ENCODE measurements at places on chromosomes 3 and 15.

GRCh38 chr3:133119176-133119575 is 81.0 kb downstream of the TMEM108 start:
- DNase-seq, result no peak

DNA sequence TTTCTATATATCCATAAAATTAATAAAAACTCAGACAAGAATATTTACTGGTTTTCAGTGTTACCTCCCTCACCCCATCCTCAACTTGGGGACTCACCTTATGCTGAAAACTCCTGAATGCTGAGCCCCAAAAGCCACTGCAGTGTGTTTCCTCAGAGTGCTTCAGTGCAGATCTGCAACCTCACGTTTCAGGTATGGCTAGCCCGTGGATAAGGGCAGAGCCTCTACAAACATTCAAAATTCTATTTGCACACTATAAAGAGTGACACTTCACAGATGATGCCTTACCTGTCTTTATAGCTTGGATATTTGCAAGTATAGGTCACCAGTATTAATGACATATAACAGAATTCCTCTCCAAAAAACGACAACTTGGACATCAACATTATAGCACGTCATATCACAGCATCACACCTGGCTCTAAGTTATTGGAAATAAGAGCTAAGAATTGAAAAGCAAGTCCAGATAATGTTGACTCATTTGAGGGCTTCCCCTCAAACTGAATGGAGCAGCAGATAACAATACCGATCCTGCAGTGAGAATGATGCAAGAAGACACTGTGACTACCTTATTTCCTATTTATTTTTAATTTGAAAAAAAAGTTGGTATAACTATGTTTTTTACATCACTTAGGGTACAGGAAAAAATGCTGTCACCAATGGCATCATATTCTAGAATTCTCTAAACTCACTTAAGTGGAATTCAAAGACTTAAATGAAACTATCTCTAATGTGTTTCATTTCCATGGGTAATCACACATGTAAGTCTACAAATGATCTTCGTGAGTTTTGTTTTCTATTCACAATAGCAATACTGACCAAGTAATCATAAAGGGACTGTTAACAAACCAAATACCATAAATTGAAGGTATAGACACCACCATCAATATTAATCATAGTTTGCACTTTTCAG is 40.7 kb upstream of the RSL24D1 start:
- DNase-seq, result no peak

GRCh38 chr15:87129916-87130315 is 1050.2 kb downstream of the AGBL1 start:
- DNase-seq, result no peak

DNA sequence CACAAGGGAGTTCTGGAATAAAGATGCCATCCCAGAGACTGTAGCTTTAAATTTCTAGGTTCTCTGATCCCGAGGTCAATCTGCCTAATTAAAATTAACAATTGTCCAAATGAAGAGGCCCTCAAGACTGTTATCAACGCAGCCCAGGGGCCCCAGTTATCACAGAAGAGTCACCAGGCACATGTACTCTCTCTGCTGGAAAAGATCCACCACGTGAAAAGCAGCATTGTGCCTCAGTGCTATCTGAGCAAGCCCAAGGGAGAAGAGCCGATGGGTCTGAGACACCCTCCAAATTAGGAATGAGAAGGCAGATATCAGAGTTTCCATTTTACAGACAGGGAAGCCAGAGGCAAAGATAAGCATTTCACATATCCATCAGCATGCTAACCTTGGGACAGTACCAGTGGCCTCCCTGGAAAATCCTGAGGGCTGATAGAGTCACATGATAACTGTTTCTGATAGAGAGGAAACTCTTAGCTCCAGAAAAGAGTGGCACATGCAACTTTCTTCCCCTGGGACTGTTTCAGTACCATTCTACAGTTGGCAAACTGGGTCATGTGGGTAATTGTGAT is 55.5 kb downstream of the ITGB5 start:
- DNase-seq, result no peak

- DNase-seq, result no peak
Measured at GRCh38 chr3:71018799-71019198, 564.7 kb downstream of the FOXP1 start.

DNA sequence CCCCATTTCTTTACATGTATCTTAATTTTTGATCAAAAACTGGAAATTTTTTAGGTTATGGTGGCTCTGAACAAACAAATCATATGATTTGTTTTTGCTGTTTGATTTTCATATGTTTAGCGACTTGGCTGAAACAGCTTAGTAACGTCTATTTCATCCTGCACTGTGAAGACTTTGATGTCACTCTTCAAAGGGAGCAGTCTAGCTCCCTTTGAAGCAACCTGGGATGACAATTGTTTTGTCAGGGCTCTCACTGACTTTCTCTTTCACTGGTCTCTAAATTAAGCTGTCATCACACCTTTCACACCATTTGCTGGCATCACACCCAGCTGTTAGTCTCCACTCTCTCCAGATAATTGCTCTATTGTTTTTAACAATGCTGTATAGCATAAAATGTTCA is 896.9 kb downstream of the IGSF11 start:
- no peak for DNase-seq

DNA sequence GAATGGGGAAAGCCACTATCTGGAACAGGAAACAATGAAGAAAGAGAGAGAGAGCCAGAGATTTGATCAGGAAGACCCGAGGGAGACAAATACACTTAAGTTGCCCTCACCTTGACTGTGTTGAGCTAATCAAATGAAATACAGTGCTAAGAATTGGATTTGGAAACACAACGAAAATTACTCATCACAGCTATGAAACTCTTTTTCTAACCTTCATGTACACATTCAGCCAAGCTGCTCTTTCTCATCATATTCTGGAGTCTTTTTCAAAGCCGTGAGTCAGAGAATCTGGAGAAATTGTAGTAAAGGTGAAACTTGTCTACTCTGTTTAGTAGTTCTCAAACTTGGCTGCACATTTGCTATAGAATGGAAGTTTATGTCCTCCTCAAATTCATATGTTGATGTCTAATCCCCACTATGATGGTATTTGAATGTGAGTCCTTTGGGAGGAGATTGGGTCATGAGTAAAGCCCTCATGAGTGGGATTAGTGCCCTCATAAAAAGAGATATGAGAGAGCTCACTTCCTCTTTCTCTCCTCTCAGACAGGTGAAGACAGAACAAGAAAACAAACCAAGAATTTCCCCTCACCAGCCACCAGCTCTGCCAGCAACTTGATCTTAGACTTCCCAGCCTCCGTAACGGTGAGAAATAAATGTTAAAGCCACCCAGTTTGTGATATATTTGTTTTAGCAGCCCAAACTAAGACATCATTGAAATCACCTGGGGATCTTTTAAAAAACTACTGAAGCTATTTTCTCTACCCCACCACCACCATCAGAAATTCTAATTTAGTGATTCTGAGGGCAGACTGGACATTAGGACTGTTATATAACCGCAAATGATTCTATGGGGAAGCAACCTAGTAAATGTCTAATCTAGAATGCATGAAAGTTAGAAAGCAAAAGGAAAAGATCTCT is 143.6 kb upstream of the GRM7 start:
- no peak for DNase-seq

GRCh38 chr3:46970391-46971091 is 6.0 kb downstream of the CCDC12 start:
- no peak for DNase-seq

DNA sequence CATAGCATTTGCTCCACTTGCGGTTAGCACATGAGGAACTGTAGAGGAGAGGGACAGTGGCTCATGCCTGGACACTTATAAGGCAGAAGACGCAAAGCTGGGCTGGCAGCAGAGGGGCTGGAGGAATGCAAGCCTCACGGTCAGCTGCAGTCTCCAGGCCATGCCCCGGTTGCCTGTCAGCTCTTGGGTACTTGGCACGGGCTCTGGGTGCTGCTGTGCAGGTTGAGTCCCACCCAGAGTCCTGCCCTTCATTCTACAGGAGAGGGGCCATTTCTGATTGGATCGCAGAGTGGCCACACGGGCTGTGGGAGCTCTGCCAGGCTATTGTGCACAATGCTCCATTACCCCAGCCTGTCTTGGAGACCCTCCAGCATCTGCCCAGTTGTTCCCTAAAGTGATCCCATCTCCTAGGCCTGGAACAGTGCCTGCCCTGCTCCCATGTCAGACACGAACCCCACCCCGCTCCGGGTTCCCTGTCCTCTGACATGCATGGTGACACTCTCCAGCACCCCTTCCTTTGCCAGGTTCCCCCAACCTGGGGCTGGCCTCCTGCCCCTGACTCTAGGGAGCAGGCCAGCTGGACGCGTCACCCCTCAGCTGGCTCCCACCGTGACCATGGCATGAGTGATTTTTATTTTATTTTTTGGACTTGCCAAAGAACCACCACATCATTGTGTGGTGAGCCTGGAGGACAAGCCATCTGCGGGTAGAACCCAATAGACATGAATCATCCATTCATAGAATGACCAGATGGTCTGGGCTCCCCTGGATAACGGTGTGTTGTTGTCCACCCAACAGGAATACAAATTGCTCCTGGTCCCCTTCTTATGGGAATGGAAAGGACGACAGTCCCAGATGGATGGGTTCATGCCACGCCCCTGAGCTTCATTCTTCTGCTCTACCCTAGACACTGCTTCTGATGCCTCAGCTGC is 51.0 kb upstream of the KLF13 start:
- no peak for DNase-seq

DNA sequence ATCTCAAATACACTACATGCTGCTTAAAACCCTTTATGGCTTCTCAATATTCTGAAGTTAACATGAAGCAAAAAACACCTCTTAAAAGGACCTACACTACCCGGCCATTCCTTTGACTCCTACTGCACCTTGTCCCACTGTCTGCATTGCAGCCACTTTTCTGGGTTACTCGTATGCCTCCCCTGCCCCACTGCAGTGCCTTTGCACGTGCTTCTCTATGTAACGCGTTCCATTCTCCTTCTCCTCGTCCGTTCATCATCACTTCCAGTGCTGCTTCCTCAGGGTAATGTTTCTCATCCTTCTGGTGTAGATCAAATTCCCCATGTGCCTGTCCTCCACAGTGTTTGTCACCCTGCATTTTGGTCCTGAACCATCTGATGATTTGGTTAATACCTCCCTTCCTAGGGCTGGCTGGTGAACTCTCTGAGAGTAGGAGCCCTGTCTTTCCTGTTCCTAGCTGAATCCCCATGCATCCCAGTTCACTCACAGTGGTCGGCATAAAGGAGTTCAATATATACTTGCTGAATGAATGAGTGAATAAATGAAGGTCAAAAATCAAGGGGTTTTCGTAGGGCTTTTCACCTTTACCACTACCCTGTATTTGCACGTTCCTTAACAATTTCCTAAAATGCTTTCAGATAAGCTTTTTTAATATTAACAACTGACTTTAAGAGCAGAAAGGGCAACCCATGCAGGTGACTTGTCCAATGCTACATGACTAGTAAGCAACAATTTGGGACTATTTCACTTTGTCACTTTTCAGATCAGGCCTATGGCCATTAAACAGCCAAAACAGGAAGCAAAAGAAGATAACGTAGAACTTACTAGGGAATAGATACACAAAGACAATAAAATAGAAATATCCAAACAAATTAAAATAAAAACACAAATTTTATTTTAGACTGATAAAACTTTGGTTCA is 2.4 kb upstream of the STT3B start:
- DNase-seq, result no peak

GRCh38 chr3:172145031-172145686 is 105.8 kb downstream of the FNDC3B start:
- no peak for DNase-seq

DNA sequence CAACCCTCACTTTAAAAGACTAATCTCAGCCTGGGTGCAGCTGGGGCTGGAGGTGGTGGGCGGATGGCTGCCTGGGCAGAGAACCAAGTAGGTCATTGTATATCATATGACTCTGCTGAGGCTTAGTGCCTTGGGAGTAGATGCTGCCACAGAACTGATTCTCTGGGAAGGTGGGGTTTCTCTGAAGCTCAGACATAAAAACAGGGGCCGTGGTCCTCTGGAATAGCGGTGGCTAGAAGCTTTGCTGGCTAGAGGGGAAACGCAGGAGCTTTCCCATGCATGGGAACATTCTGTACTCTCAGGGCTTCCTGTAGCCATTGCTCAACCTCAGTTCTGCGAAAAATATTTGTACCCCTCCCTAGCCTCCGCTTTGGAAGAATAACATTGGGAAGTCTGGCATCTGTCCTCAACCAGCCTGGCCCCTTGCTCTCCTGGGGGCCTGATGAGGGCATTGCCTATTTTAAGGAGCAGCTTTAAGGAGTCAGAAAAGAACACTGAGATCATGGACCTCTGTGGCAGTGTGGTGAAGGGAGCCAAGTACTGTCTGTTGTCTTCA is 14.7 kb downstream of the TIMP4 start:
- DNase-seq, result no peak

DNA sequence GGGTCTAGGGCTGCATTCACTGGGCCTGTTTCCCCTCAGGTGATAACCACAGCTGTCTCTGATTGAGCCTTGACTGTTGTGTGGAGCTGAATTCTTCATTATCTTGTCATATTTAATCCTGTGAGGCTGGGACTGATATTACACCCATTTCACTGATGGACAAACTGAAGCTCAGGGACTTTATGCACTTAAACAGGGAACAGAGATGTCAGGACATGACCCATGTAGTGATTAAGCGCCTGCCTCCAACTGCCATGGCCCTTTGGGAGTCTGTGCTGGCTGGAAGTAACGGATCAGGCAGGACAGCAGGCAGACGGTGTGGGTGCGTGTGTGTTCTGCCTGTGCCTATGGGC is 7.5 kb downstream of the GNAI2 start:
- no peak for DNase-seq

DNA sequence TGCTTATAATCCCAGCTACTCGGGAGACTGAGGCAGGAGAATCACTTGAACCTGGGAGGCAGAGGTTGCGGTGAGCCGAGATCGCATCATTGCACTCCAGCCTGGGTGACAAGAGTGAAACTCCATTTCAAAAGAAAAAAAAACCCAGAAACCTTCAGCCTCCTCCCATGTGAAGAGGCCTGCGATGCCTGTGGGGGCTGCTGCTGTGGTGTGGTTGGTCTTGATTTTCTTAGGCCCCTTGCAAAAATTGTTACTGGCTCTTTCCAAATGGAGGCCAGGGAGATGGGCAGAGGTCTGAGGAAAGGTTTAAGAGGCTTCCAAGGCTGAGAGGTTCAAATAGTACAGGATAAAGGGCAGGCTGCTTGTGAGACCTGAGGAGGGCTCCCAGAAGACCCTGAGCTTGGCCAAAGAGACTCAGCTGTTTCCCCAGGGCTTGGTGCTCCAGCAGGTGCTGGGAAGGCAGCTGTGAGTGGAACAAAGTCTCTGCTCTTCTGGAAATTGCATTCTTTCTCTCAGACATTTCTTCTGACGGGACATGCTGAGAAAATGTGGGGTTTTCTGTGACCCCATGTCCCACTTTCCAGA is 18.4 kb downstream of the GCSAM start:
- DNase-seq, result no peak

DNA sequence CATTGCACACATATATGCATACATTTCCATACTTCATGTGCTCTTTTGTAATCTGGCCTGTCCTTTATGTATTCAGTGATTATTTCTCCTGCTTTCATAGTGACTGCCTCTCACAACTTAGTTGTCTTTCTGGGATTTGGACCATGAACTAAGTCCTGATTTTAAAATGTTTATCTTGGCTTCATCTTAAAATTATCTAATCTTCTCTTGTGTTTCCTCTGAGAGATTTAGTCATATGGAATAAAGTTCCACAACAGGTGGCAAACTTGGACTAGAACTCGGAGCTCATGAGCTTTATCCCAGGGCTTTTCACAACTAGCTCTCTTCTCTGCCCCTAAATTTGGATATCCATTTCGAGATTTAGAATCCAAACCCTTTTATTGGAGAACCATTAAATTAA is 44.3 kb downstream of the U2SURP start:
- DNase-seq, result no peak

GRCh38 chr3:196519718-196520082 is 4.6 kb upstream of the SMCO1 start:
- no peak for DNase-seq

Data from CD4-positive, alpha-beta T cell treated with Interleukin-4 for 1 hour (primary cell).